Progenitor cell of endocrine pancreas (in vitro differentiated cells): ENCODE measurements at places on chromosomes 1 and 21.
A peak's percentile ranks its signal among the peaks of the same experiment; 100 is the strongest.

DNA sequence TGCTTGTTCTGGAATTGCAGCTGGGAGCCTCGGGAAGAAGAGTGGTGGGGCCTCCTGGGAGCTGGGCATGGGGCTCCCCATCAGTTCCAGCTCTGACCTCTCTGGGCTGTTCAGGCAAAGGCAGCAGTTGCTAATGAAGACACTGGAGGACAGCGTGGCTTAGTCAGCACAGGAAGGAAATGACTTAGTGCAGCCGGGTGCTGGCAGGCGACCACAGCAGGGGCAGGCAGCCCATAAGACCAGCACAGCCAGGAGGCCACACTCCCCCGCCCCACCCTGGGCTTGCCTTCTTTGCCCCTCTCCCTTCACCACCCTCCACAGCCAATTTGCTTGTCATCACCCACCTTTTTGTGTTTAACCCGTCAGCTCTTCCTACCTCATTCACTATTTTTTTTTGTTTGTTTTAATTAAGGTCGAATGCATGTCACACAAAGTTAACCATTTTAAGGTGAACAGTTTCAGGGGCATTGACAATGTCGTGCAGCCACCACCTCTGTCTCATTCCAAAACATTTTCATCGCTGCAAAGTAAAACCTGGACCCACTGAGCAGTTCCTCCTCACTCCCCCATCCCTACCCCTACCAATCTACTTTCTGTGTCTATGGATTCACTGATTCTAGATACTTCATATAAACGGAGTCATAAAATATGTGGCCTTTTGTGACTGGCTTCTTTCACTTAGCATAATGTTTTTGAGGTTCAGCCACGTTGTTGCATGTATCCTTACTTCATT lies 10.9 kb downstream of the OLIG2 start:
- DNase-seq = no peak

DNA sequence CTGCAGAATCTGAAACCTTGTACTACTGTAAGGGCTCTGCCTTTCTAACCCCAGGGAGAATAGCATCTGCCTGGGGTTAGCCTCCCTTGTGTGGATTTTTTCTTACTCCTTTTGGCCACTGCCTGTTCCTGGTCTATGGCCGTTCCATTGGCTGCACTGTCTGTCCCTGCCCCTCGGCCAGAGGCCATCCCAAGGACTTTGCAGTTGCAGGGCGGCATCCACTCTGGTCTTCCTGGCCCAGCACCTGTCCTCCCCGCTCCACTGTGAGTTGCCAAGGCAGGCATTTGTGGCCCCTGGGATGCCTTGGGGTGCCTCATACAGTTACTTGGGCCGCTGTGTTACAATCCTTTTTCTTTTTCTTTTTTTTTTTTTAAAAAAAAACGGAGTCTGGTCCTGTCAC lies 45.8 kb downstream of the PDE9A start:
- DNase-seq = no peak

DNA sequence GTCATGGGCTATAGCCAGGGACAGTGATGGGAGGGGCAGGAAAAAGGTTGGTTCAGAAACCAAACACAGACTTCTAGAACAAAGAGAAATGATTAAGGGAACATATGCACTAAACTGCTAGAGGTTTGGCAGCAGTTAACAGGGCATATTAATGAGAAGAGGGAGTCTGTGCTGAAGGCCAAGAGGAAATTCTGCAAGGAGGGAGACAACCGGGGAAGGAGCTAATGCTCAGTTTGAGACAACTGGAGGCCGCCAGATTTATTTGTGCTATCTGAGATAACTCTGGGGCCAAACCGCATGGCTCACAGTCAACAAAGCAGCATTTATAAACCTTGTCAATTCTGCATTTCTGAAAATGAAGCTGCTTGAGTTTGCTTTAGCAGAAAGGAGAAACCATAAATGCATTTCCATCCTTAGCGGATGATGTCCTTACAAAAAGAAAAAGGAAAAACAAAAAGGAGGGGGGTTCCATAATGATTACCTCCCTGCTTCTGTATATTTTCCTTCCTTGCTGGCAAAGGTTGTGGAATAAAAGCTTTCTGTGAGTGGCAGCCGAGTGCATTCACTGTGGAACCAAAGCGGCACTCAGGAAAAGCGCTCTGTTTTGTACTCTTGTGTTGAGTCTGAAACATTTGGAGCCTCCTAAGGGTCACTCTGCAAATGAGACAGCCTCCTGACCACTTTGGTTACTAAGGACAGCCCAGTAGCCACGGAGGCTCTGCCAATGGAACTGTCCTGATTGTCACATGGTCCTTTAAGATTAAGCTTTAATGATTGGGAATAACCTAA lies 70.3 kb downstream of the SIM2 start:
- DNase-seq = no peak

- no peak for DNase-seq
Observed at GRCh38 chr1:98277118-98277517, 356.3 kb upstream of the DPYD start.

DNA sequence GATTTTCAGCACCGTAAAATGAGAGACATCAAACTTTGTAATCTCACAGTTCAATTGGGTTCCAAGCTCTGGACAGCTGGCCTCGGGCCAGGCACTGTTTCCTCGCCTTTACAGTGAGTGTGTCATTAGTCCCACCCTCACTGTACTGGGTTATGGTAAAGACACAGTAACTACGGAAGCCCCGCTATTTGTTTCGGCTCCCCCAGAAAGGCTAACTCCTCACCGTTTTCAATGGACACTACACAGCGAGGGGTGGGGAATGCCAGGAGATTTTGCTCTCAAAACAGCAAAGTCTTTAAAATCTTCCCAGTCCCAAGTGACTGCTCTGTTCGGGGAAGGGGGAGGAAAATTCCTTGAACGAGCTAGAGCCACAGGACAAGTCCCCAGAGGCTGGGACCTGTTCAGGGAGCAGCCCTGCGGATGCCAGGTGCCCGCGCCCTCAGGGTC lies 757 bp upstream of the SPSB1 start:
- DNase-seq = no peak

DNA sequence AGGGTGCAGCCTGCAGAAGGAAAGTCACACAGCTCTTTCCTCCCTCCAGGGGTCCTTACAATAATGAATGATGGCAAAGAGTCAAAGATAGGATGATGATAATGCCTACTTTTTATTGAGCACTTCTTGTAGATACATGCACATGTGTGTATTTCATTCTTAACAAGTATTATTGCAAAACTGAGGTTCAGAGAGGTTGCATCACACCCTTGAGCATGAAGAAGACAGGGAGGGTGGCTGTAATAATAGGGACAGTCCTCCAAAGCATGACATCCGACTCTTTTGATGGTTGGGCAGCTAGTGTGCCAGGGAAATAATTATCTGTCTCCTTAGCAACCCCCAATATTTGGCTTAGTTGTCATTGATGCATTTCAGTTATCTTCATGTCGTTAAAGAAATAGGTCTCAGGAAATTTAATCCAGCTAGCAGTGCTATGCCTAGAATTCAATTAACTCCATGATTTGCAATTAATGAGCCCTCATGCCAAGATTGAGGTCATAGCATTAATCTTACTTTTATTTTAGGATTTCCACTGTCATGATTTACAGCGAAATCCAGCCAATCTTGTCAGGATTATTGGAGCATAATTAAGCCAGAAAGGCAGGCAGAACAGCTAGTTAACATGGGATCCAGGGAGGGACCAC lies 35.0 kb downstream of the DNAJC6 start:
- no peak for DNase-seq

GRCh38 chr1:54199151-54199764 lies 572 bp downstream of the CYB5RL start:
- DNase-seq = no peak

- no peak for DNase-seq
Observed at GRCh38 chr1:72371259-72372035, 89.1 kb upstream of the NEGR1 start.

- no peak for DNase-seq
Observed at GRCh38 chr1:175320804-175321203, 128.2 kb upstream of the KIAA0040 start.

GRCh38 chr1:236395947-236396664 lies 2.0 kb downstream of the EDARADD start:
- no peak for DNase-seq

- DNase-seq = peak; percentile 75
Observed at GRCh38 chr1:15128520-15129313, 24.8 kb upstream of the TMEM51 start.

- no peak for DNase-seq
Observed at GRCh38 chr1:36204347-36204909, 19.8 kb upstream of the THRAP3 start.

DNA sequence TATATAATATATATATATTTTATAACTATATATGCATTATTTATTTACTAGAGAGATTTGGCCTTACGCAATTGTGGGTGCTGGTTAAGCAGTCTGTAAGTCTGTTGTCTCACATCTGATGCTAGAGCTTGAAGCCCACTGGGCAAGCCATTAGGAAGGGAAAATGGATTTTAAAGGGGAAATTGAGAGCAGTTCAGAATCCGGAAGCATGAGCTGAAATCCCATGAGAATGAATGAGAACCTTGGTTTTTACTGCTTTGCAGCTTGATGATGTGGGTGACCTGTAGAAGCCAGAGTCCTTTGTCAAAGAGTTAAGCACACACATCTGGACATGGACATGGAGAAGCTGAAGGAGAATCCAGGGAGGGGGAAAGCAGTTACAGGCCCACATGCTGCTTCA lies 220.8 kb upstream of the DAB1 start:
- DNase-seq = no peak
